ENCODE measurements at places on chromosomes 6 and 20.

DNA sequence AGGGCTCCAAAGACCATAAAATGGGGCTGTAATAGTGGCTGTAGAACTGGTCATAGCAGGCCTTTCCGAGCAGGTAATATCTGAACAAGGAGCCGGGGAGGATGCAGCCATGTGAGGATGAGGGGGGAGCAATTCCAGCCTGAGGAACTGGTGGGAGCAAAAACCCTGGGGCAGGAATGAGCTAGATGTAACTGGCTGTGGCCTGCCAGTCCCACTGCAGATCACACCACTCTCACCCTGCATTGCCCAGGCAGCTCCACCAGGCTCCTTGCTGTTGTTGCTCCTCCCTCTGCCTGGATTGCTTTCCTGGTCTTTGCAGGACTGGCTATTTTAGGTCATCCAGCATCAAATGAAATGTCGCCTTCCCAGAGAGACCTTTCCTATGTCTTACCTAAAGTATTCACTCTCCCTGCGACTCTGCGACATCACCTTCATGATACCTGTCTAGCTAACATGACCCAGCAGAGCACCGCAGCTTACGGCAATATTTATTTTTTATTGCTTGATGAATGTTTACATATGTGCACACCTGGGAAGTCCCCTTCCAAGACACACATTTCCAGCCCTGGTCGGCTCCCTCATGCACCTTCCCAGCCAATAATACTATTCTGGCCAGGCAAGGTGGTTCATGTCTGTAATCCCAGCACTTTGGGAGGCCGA, 2.4 kb upstream of the ZFP64 start:
- no peak for DNase-seq

- no peak for DNase-seq
These were observed 8.4 kb upstream of the RIN2 start for GRCh38 chr20:19749618-19750071.

DNA sequence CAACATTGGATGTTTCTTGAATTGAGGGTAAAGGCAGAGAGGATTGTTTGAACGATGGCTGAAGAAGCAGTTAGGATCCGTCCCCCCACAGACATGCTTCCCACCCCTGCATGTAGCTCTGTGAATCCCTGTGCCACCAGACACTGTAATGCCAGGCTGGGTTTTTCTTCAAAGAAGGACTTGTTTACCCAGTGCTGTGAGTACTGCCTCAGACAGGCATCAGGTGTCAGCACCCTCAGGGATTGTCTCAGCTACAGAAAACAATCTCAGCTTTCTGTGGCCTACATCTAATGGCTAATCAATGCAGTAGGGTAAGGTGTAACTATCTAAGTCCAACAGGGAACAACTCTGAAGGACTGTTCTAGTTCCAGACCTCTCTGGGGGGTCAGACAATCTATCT, 853.0 kb upstream of the EPHA7 start:
- DNase-seq, result no peak

- DNase-seq, result no peak
These were observed 563.8 kb downstream of the LMBRD1 start for GRCh38 chr6:69232911-69233448.

DNA sequence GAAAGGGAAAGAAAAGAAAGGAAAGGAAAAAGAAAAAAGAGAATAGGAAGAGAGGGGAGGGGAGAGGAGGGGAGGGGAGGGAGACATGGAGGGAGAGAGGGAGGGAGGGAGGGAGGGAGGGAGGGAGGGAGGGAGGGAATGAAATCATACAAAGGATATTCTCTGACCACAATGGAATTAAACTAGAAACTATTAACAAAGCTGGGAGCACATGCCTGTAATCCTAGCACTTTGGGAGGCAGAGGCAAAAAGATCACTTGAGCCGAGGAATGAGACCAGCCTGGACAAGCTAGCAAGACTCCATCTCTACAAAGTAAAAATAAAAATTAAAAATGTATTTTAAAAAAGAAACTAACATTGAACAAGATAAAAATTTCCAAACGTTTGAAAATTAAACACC, 62.8 kb downstream of the ILRUN start:
- no peak for DNase-seq

GRCh38 chr6:83884523-83884922, 25.0 kb downstream of the CYB5R4 start:
- DNase-seq, result no peak

- DNase-seq, result no peak
These were observed 9.9 kb downstream of the CYP21A2 start for GRCh38 chr6:32047855-32048766.

- no peak for DNase-seq
These were observed 6.7 kb downstream of the LRRC73 start for GRCh38 chr6:43503443-43503842.

GRCh38 chr6:74991573-74992332, 214.1 kb downstream of the COL12A1 start:
- DNase-seq, result no peak

- no peak for DNase-seq
These were observed 90.1 kb downstream of the FOXO3 start for GRCh38 chr6:108650781-108651180.

DNA sequence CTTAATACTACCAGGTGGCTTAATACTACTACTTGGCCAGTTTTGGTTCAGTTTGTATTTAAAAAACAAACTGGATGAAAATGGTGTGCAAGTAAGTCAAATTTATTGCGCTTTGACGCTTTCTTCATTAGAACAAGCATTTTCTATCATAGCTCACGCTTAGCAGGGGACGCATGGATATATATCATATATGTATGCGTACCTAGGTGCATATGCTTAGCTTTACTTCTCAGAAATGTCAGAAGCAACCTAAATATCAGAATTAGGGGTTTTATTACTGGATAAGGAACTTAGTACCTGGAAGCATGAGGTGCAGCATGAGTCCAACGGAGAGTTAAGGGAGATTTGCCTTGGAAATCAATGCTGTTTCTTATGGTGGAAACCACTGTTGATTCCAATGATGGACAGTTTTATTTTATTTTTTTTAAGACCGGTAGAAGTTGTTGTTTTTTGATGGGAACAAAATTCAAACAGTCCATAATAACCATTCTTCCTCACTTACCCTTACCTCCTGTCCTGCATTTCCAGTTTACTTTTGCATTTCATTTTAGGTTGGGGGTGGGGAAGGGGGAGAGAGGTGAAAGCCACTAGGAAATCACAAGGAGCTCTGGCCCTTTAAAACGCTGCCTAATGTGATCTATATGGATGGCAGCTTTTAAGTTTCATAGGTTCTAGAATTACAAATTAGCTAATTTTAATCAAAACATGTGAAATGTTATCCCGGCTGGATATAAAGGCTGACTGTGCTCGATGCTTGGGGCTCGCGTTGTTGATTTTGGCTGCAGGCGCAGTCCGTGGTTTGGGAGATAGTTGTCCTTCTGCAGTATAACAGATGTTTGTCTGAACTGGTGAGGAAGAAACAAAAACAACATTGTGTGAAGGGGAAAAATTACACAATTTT, 2.1 kb downstream of the SOBP start:
- no peak for DNase-seq

GRCh38 chr6:13478525-13478966, 8.9 kb downstream of the GFOD1 start:
- DNase-seq, result no peak

DNA sequence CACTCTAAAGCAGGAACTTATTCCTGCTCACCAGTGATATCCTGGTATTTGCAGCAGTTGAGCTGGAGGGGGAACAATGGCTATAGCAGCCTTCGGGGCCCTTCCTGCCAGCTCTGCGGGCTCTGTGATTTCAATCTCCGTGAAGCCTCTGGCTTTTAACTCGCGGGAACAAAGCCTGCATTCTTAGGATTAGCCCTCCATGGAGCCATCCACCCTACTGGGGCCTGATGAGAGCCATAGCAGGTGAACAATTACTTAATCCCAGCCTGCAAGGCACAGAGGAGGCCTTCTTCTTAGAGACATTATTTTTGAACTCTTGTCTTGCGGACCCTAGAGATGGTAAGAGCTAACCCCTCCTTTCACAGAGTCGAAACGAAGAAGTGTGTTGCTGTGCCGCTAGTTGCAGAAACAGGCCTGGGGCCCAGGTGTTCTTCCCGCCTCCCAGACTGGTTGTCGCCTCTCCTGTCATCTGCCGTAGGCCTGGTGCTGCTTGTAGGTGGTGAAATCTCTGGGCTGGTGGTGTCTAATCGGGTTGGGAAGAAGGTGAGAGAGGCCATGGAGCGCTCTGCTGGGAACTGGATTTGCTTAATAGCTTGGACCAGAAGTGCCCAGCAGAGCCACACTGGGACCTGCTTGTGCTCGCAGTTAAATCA, 9.7 kb downstream of the GHRH start:
- DNase-seq, result no peak

DNA sequence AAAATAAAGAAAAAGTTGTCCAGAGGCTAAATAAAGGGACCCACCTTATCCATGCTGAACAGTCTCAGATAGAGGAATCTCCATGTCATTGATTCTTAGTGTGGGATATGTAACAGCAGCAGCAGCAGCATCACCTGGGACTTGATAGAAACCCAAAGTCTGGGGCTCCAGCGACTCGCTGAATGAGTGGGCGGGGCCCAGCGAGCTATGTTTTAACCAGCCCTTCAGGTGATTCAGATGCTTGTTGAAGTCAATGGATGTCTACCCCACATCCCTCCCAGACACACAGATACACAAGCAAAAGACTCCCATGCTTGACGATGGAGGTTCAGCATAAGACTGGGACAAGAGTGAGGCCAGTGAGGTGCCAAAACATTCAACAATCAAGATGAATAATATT, 298.6 kb downstream of the UBE3D start:
- DNase-seq, result no peak

- no peak for DNase-seq
These were observed 292.3 kb downstream of the RFPL4B start for GRCh38 chr6:112639391-112639831.

GRCh38 chr20:49583669-49584417, 15.9 kb upstream of the PTGIS start:
- no peak for DNase-seq

DNA sequence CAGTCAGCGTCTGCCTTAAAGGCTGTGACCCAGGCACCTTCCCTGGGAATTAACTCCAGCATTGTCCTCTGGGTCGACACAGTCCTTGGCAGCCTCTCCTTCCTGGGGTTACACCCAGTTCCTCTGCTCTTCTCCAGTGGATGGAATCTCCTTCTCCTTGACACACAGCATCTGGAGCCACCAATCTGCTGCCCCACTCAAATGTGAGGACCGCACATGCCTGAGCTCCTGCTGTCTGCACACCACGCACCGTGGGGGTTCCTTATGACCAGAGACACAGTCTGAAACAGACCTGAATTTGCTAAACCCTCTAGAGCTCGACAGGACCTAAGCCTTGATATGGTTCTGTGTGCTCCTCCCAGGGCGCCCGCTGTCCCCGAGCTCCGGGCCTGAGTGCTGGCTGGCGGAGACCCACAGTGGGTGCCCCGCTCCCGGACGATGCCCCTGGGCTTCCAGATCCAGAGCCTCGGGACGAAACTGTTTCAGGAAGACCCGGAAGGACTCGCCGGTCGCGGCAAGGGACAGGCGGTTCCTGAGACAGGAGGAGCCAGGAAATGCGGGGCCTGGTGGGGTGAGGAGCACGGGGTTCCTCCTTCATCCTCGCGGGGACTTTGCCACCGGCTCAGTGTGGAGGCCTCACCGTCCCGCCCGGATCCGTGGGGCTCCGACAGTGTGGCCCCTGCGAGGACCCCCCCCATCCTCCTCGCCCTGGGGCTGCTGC, 2.5 kb upstream of the RAET1G start:
- no peak for DNase-seq

- DNase-seq, result no peak
These were observed 102.9 kb upstream of the KCNG1 start for GRCh38 chr20:51125780-51126179.

- DNase-seq, result no peak
These were observed 13.6 kb downstream of the FAM83B start for GRCh38 chr6:54860132-54860531.

DNA sequence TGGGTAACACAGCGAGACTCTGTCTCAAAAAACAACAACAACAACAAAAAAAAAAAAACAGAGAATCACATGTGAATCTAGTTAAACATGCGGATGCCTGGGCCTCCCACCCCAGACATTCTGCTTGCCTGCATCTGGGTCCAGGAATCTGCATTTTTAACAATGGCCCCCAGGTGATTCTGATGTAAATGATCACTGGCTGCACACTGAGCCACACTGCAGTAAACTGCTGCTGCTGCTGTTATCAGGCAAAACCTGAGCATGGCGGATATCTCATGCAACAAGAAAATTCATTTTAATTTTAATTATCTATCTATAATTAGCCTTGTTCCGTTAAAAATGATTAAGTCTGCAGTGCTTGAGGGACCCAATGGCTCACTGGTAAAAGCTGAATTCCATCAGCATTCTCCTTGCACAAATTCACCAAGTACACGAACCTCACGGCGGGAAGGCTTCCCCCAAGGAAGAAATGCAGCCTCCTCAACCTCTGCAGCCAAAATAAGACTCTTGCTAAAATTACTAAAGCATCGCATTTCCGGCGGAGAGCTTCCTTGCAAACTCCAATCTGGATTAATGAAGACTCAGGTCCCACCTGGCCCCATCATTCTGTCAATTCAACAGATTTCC, 81.6 kb upstream of the SNX9 start:
- no peak for DNase-seq

DNA sequence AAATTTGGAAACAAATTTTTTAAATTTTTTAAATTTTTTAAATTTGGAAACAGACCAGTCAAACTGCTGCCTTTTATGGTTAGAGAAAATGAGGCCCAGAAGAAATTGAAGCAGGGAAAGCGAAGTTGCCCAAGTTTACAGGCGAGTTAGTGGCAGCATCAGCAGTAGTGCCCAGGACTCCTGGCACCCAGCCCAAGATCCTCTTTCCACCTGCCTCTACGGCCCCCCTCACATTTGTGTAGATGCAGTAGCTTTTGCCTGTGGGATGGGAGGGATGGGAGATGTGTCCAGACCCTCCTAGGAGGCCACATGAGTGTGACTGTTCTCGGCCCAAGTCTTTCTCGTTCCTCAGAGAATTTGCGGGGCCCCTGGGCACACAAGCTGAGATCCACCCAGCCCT, 49.8 kb downstream of the HNF4A start:
- DNase-seq, result no peak

GRCh38 chr20:49989234-49990065, 6.7 kb downstream of the SNAI1 start:
- no peak for DNase-seq

DNA sequence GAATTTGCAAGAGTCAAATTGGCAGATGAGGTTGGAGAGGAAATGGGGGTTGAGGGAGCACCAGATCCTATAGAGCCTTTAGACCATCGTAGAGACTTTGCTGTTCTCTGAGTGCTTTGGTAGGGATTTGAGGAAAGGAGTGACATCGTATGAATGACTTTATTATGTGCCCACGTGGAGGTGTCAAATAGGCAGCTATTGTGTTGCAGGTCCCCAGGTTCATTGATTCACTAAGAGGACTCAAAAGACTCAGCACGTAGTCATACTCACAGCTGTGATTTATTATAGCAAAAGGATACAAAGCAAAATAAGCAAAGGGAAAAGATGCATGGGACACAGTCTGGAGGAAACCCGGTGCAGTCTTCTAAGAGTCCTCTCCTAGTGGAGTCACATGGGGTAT, 2.2 kb downstream of the MTRES1 start:
- DNase-seq, result no peak

GRCh38 chr20:46594725-46595124, 44.3 kb upstream of the OCSTAMP start:
- DNase-seq, result no peak

GRCh38 chr6:19714434-19715166, 122.6 kb upstream of the ID4 start:
- DNase-seq, result no peak

- no peak for DNase-seq
These were observed 543.4 kb downstream of the CD83 start for GRCh38 chr6:14660806-14661579.
